ENCODE measurements at places on chromosomes 6 and 20.
A peak's percentile ranks its signal among the peaks of the same experiment; 100 is the strongest.

DNA sequence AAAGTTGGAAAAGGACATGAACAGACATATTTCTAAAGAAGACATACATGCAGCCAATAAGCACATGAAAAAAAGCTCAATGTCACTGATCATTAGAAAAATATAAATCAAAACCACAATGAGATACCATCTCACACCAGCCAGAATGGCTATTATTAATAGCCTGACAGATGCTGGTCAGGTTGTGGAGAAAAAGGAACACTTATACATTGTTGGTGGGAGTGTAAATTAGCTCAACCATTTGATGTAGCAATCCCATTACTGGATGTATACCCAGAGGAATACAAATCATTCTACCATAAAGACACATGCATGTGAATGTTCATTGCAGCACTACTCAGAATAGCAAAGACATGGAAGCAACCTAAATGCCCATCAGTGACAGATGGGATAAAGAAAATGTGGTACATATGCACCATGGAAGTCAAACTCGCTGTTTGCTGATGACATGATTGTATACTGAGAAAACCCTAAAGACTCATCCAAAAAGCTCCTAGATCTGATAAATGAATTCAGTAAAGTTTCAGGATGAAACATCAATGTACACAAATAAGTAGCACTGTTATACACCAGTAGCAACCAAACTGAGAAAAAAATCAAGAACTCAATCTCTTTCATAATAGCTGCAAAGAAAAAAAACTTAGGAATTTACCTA, 196.8 kb downstream of the ADGB start:
- peak; percentile 23 for DNase-seq

DNA sequence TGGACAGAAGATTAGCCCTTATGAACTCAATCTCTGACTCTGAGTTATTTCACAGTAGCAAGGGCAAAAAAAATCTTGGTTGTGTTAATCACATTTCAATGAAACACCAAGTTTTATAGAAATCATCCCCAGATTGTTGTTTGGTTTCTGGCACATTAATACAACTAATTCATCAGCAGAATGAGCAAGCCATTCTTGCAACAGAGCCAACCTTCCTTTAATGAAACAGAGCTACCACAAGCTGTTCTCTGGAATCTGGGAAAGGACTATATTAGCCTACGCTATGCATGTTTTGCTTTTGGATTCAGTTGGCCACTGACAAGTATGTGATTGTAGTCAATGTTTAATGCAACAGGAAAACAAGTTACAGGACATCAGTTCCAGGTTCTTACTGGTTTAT, 13.8 kb upstream of the POPDC3 start:
- DNase-seq, result no peak

DNA sequence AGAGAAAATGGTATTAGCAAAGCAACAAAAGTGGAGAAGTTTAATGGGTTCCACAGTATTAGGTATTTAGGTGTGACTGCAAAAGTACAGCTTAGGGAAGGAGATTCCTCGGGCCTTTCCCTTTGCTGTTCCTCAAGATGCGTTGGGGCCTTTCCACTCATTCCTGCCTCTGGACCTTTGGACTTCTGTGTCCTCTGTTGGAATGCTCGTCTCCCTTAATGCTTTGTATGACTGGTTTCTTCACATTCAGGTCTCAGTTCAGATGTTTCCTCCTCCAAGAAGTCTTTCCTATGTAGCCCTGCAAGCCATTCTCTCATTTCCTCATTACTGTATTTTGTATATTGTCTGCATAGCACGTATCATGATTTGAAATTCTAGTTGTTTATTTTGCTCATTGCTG, 39.6 kb downstream of the CTNNBL1 start:
- no peak for DNase-seq

- DNase-seq, result no peak
These were observed 165.1 kb downstream of the PREX1 start for GRCh38 chr20:48662711-48663110.

DNA sequence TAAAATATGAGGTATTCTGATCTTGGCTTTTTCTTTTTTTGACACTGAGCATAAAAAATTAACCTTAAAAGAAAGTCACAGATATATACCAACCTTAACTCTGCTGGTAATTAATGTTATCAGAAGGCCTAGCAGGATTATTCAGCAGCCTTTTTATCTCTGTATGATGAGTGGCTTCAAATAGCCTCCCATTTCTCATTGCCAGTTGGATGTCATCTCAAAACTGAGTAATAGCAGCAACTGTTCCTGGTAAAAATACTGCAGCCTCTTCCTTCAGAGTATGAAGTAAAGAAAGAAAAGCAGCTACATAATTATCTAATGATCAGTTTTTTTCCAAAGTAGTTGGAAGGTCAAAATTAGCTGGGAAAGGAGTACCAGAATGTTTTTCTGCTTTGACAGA, 24.9 kb upstream of the HDGFL1 start:
- no peak for DNase-seq

GRCh38 chr6:3546121-3546520, 89.3 kb upstream of the SLC22A23 start:
- no peak for DNase-seq

GRCh38 chr6:35318196-35319171, 20.9 kb downstream of the DEF6 start:
- peak; percentile 95 for DNase-seq

DNA sequence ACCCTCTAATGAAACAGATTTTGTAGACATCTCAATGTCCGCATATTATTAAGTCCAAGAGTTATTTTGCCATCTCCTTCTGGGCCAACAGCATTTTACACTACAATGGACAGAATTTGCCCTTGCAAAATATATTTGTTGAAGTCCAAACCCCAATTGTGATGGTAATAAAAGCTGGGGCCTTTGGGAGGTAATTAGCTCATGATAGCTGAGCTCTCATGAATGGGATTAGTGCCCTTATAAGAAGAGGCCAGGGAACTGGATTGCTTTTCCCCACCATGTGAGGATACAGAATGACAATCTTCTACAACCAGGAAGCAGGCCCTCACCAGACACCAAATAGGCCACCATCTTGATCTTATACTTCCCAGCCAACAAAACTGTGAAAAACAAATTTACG, 44.9 kb upstream of the MTRF1L start:
- no peak for DNase-seq

GRCh38 chr6:99946005-99946404, 48.0 kb downstream of the MCHR2 start:
- no peak for DNase-seq

DNA sequence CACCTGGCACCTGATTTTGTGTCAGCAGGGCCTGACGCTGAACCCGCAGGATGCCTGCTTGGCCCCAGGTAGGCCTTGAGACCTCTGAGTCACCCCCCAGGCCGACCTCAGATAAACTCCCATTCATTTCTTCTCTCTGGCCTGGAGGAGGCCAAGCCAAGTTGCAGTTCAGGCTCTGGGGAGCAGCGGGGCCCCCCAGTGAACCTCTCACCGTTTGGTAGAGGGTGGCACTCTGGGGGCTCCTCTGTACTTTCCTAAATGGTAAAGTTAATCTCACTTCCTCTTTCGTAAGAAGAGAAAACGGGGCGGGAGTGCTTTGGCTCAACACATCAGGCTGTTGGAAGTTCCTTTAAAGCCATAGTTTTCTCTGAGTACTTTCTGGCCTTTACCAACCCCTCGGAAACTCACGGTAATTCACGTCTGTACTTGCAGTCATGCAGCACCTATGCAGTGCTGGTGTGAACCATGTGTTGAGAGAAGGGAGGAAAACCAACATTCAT, 2.8 kb downstream of the SIRPA start:
- DNase-seq, result no peak

DNA sequence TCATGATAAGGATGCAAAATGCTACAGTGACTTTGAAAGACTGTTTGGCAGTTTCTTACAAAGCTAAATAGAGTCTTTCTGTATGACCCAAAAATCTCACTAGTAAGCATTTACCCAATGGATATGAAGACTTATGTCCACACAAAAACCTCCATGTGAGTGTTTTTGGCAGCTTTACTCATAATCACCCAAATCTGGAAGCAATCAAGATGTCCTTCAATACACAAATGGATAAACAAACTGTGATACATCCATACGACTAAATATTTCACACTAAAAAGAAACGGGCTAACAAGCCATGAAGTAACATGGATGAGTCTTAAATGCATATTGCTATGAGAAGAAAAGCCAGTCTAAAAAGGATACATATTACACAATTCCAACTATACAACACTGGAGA, 117.2 kb downstream of the PDE10A start:
- DNase-seq, result no peak

DNA sequence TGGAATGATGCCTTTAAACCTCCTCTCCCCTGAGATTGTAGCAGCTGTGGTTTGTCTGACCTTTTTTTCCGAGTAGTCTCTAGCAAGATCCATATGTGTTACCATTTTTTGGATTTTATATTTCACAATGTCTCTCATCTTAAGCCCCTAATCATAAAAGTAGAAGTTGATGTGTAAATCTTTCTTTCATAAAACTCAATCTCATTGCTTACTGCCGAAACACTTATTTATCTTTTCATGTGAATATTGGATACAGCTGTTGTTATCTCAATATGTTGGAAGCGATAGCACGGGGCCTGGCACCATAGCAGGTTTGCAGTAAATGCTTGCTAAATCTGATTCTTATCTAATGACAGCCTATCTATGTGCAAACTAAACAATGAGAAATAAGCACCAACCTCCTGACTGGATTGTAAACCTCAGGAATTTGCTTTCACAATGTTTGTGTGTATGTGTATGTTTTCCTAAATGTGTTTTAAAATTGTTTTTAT, 14.2 kb downstream of the SMPDL3A start:
- no peak for DNase-seq

GRCh38 chr6:3882431-3882830, 33.3 kb downstream of the FAM50B start:
- DNase-seq, result no peak

- no peak for DNase-seq
These were observed 380.8 kb upstream of the IMPG1 start for GRCh38 chr6:76453270-76453669.

- DNase-seq, result peak; percentile 17
These were observed 763 bp downstream of the TMEM14A start for GRCh38 chr6:52671676-52672075.

DNA sequence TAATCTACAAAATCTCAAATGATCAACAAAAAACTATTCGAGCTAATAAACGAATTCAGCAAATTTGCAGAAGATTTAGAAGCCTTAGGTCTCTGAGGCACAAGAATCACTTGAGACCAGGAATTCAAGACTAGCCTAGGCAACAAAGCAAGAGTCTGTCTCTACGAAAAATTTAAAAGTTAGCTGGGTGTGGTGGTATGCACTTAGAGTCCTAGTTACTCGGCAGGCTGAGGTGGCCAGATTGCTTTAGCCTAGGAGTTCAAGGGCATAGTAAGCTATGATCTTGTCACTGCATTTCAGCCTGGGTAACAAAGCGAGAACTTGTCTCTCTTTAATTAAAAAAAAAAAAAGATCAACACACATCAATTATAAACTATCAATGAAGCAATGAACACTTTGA, 34.2 kb downstream of the FAM184A start:
- no peak for DNase-seq

- DNase-seq, result no peak
These were observed 84.1 kb downstream of the RALGAPA2 start for GRCh38 chr20:20628314-20628713.

GRCh38 chr20:1934721-1935573, 39.7 kb downstream of the SIRPA start:
- DNase-seq, result no peak

DNA sequence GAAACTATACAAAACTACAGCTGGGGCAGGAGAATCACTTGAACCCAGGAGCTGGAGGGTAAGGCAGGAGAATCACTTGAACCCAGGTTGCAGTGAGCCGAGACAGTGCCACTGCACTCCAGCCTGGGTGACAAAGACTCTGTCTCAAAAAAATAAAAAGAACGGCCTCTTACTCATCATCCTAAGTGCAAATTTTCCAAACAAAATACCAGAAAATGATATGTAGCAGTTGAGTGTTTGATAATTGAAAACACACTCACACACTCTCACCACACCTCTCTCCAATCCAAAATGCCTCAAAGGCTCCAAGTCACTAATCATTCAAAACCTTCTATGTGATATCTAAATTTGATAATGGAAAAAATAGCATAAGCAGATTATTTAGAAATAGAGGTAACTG, 198.6 kb upstream of the SHLD1 start:
- DNase-seq, result no peak

DNA sequence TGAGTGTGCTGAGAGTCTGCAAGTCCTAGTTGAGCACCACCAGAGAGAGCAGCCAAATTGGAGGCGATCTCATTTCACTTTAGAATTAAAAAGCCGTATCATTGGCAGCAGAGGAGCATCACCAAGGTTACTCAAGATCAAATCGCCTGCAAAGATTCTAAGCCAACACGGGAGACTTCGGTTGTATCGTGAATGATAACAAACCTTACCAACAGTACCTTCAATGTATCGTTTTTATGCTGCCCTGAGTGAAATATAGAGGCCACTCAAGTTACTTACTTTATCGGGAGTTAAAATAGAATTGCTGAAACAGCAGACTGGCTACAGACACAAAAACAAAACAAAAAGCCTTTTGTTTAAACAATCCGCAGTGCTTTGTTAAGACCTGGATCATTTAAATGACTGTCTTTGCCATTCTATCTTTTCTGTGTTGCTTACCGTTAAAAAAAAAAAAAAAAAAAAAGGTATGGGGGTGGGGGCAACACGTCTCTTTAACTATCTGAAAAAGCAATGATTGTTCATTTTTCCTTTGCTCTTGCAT, 14.2 kb downstream of the NHSL1 start:
- peak; percentile 53 for DNase-seq

DNA sequence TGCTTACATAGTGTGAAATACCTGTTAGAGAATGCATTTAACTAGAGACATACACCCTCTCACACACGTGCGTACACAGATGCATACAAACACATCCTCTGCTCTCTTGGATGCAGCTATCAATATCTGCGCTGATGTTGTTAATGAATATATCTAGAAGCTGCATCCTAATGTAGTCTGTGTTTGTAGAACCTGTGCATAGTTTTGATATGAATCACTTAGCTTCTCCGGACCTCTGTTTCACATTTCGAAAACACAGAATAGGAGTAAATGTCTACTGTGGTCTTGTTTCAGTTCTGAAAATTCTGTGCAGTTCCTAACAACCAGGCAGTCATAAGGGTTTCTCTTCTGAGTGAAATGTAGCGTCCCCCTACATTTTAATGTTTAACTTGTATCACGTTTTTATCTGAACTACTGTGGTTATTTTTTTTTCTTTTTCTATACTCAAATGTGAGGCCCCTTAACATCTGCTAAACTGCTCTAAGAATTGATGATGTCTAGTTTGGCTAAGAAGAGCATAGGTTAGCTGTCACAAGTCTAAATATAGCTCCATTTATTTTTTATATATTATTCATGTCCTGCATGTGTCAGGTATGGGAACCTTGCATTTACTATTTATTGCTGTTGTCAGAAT, 254.5 kb downstream of the TMEM242 start:
- DNase-seq, result no peak

GRCh38 chr6:27861861-27862260, 50.3 kb downstream of the OR2B2 start:
- no peak for DNase-seq
